ENCODE measurements at places on chromosomes 6 and 20.

- peaks cover 5% of the 10 kb centered on the region for H3K27me3 ChIP-seq
- H3K27ac ChIP-seq = peak within 1 kb of the TSS; percentile 96
- peaks cover 38% of the 10 kb centered on the region for H3K36me3 ChIP-seq
- H3K4me3 ChIP-seq = peak within 1 kb of the TSS; percentile 100
- H3K4me1 ChIP-seq = peaks cover 25% of the 10 kb centered on the region
Observed at GRCh38 chr6:35468181-35468979, at the start of gene RPL10A. TSS of gene RPL10A (plus strand) at chr6:35468401. CDS start at chr6:35468435, 34 bp downstream.

GRCh38 chr20:3714092-3714491 is 1.7 kb upstream of the SIGLEC1 start:
- no peak overlapping the region for H3K27ac ChIP-seq
- no peaks in the 10 kb centered on the region for H3K36me3 ChIP-seq
- H3K4me3 ChIP-seq = no peak overlapping the region
- DNase-seq = no peak

DNA sequence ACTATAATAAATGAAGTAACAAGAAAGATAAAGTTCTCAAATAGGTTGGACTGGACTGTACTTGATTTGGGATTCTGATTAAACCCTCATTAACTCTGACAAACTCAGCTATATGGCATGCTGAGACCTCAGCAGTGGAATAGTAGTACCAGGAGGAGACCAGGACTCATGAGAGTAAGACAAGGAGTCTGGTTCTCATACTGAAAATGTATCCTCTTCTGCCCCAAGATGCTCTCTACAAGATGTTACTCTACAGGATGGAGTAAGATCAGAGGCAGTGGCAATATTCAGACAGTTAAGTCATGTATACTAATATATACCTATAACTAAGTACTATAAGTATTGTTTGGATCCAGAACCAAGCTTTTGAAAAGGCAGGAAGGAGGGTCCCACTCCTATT is 31.9 kb upstream of the SYNCRIP start:
- peaks cover 38% of the 10 kb centered on the region for H3K36me3 ChIP-seq
- H3K4me1 ChIP-seq = peaks cover 20% of the 10 kb centered on the region
- H3K27me3 ChIP-seq = no peaks in the 10 kb centered on the region
- DNase-seq = peak; percentile 15
- peak overlapping the region; percentile 86 for H3K4me3 ChIP-seq
- H3K27ac ChIP-seq = peak overlapping the region; percentile 81

DNA sequence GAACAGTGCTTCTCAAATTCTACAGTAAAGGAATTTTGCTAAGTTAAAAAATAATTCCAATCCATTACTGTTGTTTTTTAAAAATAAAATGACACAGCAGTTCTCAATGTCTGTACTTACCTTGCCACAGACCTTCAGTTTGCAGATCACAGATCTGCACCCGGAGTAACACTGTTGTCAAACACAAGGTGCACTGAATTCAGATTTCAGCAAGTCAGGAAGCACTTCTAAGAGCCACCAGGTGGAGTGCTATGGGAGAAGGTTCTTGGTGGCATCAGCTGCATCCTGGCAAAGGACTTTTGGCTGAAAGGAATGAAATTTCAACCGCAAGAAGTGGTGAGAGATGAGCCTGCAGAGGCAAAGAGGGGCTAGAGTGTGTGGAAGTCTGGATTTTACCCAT is 17.4 kb downstream of the RSPH4A start:
- DNase-seq = peak; percentile 68
- H3K27ac ChIP-seq = no peak overlapping the region
- H3K36me3 ChIP-seq = no peaks in the 10 kb centered on the region

GRCh38 chr6:35376281-35376680 is 33.9 kb downstream of the PPARD start:
- no peak overlapping the region for H3K4me3 ChIP-seq
- H3K27me3 ChIP-seq = no peaks in the 10 kb centered on the region
- no peak for DNase-seq
- no peaks in the 10 kb centered on the region for H3K36me3 ChIP-seq
- H3K4me1 ChIP-seq = no peaks in the 10 kb centered on the region

- H3K27me3 ChIP-seq = peaks cover 12% of the 10 kb centered on the region
- peaks cover 31% of the 10 kb centered on the region for H3K4me1 ChIP-seq
- no peak for DNase-seq
Observed at GRCh38 chr6:2877057-2877882, 25.8 kb downstream of the SERPINB9 start.

- no peak overlapping the region for H3K4me3 ChIP-seq
- no peaks in the 10 kb centered on the region for H3K4me1 ChIP-seq
- H3K27me3 ChIP-seq = no peaks in the 10 kb centered on the region
- no peak for DNase-seq
- H3K36me3 ChIP-seq = no peaks in the 10 kb centered on the region
Observed at GRCh38 chr6:167078745-167079144, 44.2 kb upstream of the CCR6 start.

GRCh38 chr6:157493576-157493975 is 112.6 kb downstream of the ZDHHC14 start:
- no peak overlapping the region for H3K27ac ChIP-seq
- H3K36me3 ChIP-seq = no peaks in the 10 kb centered on the region
- H3K4me3 ChIP-seq = no peak overlapping the region
- DNase-seq = no peak
- no peaks in the 10 kb centered on the region for H3K27me3 ChIP-seq
- peaks cover 2% of the 10 kb centered on the region for H3K4me1 ChIP-seq

DNA sequence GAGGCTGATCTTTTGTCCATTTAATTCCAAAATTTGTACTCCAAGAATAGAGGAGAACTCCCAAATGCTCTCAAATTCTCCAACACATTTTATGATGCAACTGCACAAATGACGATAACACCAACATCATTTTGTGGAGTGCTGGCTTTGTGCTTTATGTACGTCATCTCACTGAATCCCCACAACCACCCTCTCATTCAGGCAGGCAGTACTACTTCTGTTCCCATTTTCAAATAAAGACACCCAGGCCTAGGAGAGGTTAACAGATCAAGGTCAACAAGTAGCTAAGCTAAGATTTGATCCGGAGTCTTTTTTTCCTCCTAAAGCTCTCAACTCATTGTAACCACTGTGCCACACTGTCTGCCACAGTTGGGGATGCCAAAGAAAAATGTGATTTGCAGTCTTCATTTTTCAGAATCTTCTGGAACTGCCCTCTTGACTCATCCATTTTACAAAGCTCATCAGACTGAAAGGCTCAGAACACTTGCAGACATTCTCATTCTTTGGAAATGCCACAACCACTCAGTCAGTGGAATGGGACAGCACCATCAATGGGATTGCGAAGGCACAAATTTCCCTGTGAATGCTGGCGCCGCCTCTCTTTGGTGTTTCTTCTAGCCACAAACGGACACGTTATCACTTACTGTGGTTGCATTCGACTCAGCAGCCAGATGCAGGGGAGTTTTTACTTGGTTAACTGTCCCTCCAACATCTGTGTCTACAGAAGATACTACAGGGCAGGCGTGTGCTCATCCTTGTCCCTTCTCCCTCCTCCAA is 184.4 kb downstream of the GJA10 start:
- H3K4me3 ChIP-seq = no peak overlapping the region
- H3K36me3 ChIP-seq = no peaks in the 10 kb centered on the region
- no peaks in the 10 kb centered on the region for H3K27me3 ChIP-seq
- H3K27ac ChIP-seq = no peak overlapping the region
- peak; percentile 27 for DNase-seq

- DNase-seq = peak; percentile 27
- H3K36me3 ChIP-seq = no peaks in the 10 kb centered on the region
- peaks cover 9% of the 10 kb centered on the region for H3K4me1 ChIP-seq
- peaks cover 36% of the 10 kb centered on the region for H3K27me3 ChIP-seq
Observed at GRCh38 chr6:151497905-151498304, 4.1 kb downstream of the CCDC170 start.

DNA sequence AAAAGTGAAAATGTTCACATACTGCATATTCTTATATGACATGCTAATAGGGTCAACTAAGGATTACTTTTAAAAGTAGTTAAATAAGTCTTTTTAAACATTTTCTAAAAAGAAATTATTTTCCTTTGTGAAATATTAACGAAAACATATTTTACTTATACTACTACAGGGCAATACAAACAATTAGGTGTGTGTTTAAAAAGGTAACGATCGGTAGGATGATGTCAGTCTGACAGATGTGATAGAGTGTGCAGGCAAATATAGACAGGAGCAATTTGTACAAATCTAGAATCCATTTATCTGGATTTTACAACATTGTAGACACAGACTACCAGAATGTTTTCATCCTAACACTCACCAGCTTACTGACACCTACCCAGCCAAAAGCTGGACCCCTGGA is 257.5 kb downstream of the FOXC1 start:
- no peaks in the 10 kb centered on the region for H3K27me3 ChIP-seq
- H3K36me3 ChIP-seq = no peaks in the 10 kb centered on the region
- peaks cover 57% of the 10 kb centered on the region for H3K4me1 ChIP-seq
- H3K27ac ChIP-seq = no peak overlapping the region

DNA sequence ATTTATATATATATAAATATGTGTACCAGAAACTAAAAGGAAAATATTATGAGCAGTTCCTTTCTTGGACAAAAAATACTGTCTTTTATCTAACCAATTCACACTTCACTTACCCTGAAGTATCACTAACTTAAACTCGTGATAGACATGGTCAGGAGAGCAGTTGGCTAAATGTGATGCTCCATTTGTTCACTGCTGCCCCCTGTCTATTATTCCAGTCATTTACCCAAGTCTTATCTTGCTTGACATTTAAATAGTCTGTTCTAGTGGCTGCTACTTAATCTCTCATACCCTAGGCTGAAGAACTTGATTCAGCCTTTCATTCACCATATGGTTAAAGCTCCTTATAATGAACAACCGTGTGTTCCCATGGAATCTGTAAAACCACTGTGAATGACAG is 789.6 kb upstream of the EYS start:
- H3K27me3 ChIP-seq = no peaks in the 10 kb centered on the region
- H3K36me3 ChIP-seq = no peaks in the 10 kb centered on the region
- H3K27ac ChIP-seq = no peak overlapping the region

- no peak overlapping the region for H3K27ac ChIP-seq
- H3K4me1 ChIP-seq = peaks cover 13% of the 10 kb centered on the region
- H3K36me3 ChIP-seq = peaks cover 14% of the 10 kb centered on the region
- no peak overlapping the region for H3K4me3 ChIP-seq
- no peaks in the 10 kb centered on the region for H3K27me3 ChIP-seq
Observed at GRCh38 chr6:48840896-48841295, 622.2 kb downstream of the MMUT start.

GRCh38 chr6:106556368-106556960 is 72.8 kb downstream of the RTN4IP1 start:
- no peaks in the 10 kb centered on the region for H3K4me1 ChIP-seq
- H3K4me3 ChIP-seq = no peak overlapping the region
- DNase-seq = no peak
- no peaks in the 10 kb centered on the region for H3K27me3 ChIP-seq

- no peaks in the 10 kb centered on the region for H3K27me3 ChIP-seq
- no peak overlapping the region for H3K27ac ChIP-seq
- H3K36me3 ChIP-seq = no peaks in the 10 kb centered on the region
- peak; percentile 53 for DNase-seq
Observed at GRCh38 chr6:2695454-2696095, 55.1 kb downstream of the MYLK4 start.

All from GM23338 (cell line).